Stimulated activated CD4-positive, alpha-beta T cell treated with anti-CD3 and anti-CD28 coated beads, TNF-alpha, amount 100 ng/mL, for 24 hours (primary cell): ENCODE measurements at places on chromosomes 12 and 14.

- DNase-seq: no peak
Observed at GRCh38 chr12:622416-622815, 40.8 kb downstream of the NINJ2 start.

DNA sequence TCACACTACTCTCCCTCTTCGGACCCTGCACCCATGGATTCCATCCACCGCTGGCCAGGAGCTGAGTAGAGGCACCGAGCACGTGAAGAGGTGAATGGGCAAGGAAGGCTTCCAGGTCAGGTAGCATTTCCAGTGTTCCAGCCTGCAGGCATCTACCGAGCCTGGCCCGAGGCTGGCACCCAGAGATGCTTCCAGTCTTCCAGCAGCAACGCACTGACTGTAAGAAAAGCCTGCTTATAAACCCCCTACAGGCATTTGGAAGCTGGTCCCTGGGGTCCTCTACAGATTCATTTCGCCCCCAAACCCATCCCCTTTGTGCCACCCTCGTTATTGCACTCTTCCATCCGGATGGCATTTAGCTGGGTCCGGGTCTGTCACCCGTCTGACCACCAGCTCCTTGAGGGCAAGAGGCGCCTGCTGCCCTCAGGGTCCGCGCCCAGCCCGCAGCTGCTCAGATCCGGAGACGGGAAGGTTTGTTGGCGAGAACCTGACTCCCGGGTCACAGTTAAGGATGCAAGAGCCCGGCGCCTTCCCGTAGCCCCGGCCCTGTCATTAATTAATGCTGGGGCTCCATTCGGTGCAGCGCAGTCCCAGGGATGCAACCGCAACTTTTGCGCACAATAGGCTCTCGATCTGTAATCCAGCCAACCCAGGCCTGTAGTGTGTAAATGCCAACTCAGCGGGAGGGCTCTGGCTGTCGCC, 614 bp upstream of the MARK3 start:
- DNase-seq: no peak

GRCh38 chr14:75372260-75372659, 55.6 kb upstream of the JDP2 start:
- DNase-seq: no peak

GRCh38 chr12:107843351-107844311, 69.1 kb downstream of the ASCL4 start:
- DNase-seq: no peak

DNA sequence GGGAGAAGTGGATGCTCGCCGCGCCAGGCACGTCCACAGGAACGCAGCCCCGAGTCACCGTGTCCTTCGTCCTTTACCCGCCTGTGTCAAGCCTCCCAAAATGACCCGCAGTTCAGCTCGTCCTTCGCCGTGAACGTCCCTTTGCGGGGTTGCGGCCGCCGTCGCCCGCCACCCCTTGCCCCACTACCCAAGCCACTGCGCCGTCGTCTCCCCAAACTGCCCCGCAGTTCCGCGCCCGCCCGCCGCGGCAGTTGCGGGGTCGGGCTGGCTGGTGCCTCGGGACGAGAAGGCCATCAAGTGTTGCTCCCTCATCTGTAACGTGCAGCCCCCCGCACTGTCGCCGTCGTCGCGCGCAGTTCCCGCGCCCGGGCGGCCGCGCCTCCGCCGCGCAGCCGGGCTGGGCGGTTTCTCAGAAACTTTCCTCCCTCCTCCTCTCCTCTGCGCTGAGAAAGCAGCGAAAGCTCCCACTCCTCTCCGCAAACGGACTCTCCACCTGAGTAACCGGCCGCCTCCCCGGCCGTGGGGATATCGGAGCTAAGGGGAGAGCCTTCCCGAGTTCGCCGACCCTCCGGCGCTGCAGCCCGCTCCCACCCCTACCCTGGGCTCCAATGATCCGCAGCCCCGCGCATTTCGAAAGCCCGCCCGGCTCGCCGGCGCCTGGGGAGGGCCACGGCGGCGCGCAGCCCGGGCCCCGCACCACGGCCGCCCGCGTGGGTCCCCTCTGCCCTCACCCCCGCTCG, 6.7 kb downstream of the CDKN1B start:
- no peak for DNase-seq

GRCh38 chr14:69675877-69676416, 64.6 kb downstream of the SUSD6 start:
- DNase-seq: no peak

GRCh38 chr12:71469258-71469750, 29.7 kb downstream of the LGR5 start:
- DNase-seq: no peak

GRCh38 chr12:74906224-74906623, 303.4 kb downstream of the KCNC2 start:
- no peak for DNase-seq

- no peak for DNase-seq
Observed at GRCh38 chr12:131351319-131352028, 359.4 kb upstream of the SFSWAP start.

GRCh38 chr12:110344657-110345056, 58.9 kb downstream of the ANAPC7 start:
- DNase-seq: no peak

- no peak for DNase-seq
Observed at GRCh38 chr14:21106176-21106497, 5.3 kb downstream of the TMEM253 start.

- no peak for DNase-seq
Observed at GRCh38 chr14:99255621-99256482, 16.1 kb downstream of the BCL11B start.

DNA sequence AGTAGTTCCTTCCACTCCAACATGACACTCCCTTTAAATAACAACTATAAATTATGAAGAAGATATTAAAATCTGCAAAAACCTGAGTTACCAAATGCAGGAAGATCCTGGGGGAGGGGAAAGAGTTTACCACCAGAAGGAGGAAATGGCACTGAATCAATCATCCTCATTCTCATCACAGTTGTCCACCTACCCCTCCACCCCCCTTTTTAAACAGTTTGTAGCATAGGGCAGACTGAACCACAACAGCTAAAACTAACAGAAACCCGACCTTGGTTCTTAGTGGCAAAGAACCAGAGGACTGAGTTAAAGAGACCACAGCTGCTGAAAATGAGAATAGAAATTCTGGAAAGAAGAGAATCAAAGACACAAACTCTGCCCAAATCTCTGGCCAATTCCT, 189.5 kb downstream of the MED13L start:
- no peak for DNase-seq

GRCh38 chr14:87076146-87076545, 916.8 kb downstream of the GALC start:
- DNase-seq: no peak

- no peak for DNase-seq
Observed at GRCh38 chr14:76701436-76701835, 59.8 kb upstream of the VASH1 start.

DNA sequence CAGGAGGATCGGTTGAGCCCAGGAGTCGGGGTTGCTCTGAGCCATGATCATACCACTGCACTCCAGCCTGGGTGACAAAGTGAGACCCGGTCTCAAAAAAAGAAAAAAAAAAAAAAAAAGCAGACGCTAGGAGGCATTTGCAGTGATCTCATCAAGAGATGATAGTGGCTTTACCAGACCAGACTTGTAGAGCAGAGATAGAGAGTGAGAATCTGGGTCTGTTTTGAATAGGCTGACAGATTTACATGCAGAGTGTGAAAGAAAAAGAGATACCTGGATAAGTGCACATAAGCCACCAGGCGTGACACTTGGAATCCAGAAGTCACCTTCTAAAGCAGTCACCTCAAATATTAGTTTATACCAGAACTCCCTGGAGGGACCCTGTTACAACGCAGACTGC, 21.1 kb upstream of the FLRT2 start:
- no peak for DNase-seq

DNA sequence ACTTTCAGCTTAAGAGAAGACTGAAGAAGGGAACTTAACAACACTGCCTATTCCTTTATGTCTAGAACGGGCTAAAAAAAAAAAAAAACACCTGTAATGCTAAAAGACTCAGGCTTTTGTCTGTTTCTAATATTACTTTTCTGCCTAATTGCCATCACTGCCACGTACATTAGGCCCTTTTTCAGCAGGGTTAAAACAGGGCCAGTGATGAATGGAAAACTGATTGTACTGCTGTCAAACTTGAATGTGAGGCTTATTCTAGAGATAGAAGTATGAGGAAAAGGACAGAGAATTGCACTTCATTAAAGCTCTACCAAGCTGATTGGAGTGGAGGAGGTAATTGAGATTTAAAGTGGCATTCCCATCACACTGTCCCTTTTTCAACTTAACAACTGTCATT, 535.8 kb downstream of the PRKD1 start:
- no peak for DNase-seq

DNA sequence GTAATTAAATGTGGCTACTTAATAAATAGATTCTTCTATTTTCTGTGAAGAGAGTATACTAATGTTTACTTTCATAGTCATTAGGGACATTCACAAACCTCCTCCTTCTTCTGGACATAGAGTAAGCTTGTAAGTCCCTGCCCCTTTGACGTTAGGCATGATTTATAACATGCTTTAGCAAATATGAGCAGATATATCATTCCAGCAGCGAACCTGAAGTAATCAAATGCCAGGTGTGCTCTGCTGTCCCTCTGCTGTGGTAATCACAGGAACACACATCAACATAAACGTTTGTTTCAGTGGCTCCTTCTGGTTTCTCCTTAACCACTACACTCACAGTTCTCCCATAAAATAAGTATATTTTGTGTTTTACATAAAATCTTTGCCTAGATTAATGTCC, 961.8 kb downstream of the FLRT2 start:
- no peak for DNase-seq

DNA sequence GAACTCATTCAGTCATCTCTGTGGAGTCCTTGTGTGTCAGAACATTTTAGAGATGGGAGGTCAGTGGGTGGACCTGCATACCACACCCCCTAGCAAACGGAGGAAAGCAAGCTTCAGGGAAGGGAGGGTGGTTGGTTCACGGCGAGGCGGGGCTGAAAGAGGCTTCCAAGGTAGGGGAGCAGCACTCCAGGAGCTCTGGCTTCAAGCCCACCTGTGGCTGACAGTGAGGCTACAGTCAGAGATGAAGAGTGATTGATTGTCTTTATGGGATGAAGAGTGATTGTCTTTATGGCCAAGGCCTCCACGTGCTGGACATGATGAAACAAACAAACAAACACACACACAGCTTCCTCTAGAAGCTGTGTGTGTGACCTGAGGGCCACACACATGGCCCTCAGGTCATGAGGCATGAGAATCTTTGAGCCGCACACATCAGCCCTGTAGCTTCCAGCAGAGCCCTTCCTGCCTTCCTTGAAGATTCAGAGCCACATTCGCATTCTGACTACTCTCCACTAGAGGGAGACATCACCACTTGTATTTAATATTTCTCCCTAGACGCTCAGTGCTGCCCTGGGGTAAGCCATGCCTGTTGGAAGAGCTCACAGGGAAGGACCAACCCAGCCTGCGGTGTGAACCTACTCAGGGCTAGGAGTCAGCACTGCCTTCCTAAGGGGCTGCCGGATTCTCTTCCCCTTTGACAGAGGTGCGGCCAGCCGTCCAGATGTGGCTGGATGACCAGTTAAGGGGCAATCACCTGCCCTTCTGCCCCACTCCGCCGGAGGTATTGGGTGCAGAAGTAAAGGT, 54.4 kb upstream of the KCNA1 start:
- no peak for DNase-seq

GRCh38 chr12:88057994-88058718, 29.0 kb upstream of the C12orf50 start:
- no peak for DNase-seq

GRCh38 chr12:102479099-102479885, 1.1 kb downstream of the IGF1 start:
- no peak for DNase-seq

DNA sequence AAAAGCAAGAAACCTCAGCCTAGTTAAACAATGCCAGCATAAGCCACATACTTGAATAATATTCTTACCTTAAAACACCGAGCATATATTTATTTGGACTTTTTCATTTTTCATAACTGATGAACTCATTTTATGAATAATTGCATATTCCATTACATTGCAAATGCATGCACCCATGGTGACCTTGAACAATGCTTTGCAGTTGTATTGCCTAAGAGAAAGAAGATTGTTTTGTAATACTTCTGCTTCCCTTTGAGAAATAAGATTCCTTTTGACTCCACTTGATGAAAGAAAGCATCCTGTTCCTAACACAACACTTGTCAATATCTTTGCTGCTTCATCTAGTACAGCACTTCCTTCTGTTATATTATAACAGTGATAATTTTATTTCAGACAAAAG, 1182.2 kb downstream of the FLRT2 start:
- DNase-seq: no peak

DNA sequence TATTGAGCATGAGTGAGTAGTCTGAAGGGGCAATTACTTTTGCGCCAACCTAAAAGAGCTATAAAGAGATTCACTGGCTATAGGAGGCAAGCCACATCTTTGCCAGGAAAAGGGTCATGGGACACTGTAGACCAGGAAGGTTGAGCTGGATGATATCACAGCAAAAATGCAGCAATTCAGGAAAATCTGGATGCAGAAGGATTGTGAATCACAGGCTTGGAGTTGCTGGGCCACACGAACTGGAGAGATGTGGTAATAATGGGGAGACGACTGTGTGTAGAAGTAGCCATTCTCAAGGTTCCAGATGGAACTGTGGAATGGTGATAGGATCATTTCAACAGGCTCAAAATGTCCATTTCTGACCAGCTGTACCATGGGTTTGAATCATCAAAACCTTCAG, 151.4 kb upstream of the DAAM1 start:
- DNase-seq: no peak

DNA sequence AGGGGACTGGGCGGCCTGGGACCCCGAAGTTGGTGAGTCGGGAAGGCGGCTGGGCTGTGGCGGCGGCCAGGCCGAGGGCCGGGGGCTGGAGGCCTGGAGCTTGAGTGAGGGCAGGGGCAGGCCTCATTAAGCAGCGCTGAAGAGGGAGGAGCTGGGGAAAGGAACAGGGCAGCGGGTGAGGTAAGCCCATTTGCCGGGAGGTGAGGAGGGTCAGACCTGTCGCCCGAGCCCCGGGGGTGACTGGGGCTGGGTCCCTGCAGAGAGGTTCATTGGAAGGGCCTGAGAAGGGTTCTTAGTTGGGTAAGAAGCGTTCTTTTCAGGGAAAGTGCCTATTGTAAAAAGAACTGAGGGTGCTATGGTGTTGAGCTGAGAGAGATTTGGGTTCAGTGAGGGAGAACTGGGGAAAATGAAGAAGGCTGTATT, 441 bp downstream of the RAB5B start:
- DNase-seq: peak; percentile 30

DNA sequence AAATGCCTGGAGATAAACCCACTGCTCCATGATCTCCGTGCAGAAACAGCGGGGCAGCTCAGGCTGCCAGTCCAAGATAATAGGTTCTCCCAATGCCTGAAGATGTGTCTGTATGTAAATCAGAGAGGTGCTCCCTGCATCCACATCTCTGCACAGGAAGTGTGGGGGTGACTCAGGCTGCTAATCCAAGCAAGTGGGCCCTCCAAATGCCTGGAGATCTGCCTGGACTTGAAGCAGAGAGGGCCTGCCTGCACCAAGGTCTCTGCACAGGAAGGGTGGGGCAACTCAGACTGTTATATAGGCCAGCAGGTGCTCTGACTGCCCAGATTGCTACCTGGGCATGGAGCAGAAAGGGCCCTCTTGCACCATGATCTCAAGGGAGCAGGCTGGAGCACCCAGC, 504.7 kb downstream of the LRFN5 start:
- DNase-seq: no peak

- DNase-seq: no peak
Observed at GRCh38 chr12:45331552-45331951, 115.7 kb downstream of the ANO6 start.

- no peak for DNase-seq
Observed at GRCh38 chr12:21941506-21942376, 515 bp upstream of the ABCC9 start.
